ENCODE measurements at places on chromosomes 6 and 20.
A peak's percentile ranks its signal among the peaks of the same experiment; 100 is the strongest.

GRCh38 chr6:5087389-5087788 lies 2.2 kb downstream of the PPP1R3G start:
- DNase-seq = no peak

GRCh38 chr20:31560746-31561598 lies 44.1 kb upstream of the ID1 start:
- DNase-seq = no peak

- no peak for DNase-seq
These were observed 86.3 kb upstream of the PMEPA1 start for GRCh38 chr20:57795977-57796560.

DNA sequence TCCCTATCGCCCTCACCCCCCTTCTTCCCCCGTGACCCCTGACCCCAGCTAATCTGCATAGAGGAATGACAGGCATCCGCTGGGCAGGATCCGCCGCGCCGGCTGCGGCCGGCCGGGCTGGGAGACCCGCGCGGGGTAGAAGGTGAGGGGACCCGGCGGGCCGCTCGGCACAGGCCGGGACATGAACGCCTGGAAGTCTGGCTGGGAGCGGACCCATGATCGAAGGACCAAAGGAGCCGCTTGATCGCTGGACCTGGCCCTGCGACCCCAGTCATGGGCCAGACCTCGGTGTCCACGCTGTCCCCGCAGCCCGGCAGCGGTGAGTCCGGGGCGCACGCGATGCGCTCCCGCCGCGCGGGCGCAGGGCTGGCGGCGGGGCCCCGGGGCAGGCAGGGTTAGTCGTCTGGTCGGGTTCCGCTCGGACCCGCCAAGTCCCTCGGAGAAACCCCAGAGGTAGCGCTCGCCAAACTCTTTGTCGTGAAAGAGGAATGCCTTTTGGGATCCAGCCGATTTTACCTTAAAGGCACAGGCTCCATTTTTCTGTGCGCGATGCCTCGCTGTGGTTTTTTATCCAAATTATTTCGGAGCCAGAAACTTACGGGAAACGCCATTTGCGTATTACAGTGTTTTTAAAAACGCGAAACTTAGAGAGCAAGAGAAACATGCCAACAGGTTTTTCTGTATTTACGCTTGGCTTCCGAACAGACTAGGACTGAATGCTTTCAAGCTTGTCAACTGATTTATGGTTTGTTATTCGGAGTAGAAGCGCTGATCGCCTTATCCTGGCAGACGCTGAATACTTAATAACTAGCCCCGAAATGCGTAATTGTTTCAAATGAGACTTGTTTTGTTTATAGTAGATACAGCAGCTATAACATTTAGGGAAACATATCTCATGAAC lies at the start of gene PHACTR2:
TSS of gene PHACTR2 (plus strand) at position 75 of the 901 bp plus-strand sequence. CDS start at position 274, 199 bp downstream.
- no peak for DNase-seq

- DNase-seq = no peak
These were observed 41.2 kb upstream of the ASIP start for GRCh38 chr20:34200023-34200422.

DNA sequence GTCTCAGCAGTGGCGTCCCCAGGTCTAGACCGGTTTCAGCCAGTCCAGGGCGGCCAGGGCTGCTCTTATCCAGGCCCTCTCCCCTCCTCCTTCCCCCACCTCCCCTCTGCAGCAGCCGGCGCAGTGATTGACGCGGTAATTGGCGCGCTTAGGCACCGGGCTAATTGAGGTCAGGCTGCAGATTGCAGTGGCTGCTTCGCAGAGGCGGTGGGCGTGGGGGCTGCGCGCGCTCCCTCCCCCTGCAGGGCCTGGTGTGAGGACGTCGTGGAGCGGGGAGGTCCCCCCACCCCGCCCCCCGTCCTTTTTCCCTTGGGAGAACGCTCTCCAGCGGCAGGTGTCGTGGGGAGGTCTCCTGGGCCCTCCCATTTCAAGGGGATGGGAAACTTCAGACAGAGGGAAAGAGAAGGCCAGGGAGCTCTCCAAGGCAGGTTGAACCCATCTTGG lies 70.4 kb upstream of the BLCAP start:
- DNase-seq = peak; percentile 83

DNA sequence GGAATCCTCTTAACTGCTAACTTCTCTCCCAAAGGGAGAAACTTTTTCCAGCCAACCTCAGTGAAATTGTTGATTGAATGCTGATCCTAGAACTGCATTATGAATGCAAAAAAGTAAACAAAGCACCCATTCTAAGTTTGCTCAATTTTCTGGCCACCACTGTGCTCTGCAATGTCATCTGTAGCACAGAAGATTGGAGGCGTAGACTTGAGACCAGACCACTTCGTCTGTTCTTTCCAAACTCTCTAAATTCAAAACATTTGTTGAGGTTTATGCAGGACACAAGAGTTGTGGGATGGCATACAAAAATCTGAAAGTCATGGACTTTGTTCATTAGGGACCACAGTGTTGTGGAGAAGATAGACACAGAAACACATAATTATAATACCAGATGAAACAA lies 11.1 kb upstream of the TSPYL1 start:
- DNase-seq = no peak

GRCh38 chr6:131831392-131831791 lies 23.6 kb downstream of the ENPP1 start:
- DNase-seq = no peak

DNA sequence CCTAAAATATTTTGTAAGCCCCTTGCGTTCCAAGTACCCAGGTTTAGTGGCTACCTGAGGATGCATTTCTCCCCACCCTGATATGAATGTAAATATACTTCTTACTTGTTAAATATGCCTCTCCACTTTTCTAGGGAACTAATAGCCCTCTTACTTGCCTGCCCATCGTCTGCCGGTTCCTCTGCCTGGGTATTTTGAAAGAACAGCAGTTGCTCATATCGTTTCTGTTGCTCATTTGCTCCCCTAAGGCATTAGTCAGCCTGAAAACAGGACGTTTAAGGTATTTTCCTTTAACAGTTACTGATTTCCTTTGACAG lies 141.3 kb upstream of the CARMIL1 start:
- no peak for DNase-seq

DNA sequence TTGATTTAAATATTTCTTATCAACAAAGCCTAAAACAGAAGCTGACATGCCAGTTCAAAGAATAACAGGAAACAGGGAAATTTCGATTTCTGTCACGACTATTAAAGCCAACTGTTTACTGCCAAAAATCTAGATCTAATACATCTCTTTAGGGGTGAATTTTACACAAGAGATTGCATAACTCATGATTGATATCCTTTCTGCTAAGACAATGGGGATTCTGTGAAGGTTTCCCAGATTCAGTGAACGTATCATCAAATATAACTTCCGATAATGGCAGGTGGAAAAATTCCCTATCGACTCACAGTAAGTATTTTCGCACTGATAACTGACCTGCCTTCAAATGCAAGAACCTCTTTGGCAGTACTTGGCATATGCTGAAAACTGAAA lies 42.9 kb downstream of the NHSL1 start:
- no peak for DNase-seq

DNA sequence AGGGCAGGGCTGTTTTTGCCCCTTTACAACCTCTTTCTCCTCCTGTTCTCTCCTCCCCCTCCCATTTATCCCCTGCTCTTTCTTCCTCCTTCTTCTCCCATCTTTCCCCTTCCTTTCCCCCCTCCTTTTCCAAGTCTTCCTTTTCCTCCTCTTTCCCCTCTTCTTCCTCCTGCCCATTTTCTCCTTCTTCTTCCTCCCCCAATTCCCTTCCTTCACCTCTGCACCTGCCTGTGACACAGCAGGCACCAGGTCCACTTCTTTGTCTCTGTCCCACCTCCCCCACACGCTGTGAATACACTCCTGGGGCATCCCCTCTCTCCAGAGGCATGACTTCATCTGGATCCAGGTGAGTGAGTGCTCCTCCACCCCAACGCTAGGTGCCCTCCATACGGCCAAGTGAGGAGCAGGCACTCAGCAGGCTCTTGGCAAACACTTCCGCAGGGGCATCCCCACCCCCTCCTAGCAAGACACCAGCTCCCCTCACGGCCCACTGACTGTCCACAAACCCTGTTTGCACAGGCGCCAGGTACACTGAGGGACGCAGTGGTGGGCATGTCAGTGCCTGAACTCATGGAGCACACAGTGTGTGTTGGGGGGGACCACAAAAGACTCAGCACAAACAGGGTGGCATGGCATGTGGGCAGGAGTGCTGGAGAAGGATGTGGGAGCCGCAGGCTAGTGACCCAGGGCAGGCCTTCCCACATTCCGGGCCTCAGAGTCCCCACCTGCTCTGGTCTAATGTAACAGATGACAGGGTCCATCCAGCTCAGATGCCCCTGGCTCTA lies 10.7 kb upstream of the TLDC2 start:
- DNase-seq = no peak

DNA sequence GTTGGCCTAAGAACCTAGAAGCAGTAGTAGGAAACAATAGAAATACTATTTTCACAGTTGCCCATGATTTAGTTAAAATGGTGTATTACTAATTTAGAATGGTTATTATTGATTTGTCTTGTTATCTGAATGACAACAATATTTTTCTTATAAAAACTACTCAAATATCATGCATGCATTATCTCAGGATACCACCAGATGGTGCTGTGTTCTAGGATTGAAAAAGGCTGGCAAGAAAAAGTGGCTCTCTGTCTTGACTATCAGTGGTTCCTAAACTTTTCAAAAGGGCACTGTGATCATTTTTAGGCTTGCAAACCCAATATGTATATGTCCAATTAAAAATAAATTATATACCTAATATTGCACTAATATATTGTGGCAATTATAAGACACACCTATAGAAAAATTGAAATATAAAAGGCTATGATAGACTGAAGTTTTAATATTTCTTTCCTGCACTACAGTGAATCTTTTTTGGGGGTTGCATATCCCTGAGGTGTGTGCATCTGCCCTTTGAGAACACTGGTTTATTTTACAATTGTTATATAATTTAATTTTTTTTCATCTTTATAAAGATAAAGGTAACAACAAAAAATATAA lies 131.7 kb upstream of the MLIP start:
- DNase-seq = peak; percentile 12

DNA sequence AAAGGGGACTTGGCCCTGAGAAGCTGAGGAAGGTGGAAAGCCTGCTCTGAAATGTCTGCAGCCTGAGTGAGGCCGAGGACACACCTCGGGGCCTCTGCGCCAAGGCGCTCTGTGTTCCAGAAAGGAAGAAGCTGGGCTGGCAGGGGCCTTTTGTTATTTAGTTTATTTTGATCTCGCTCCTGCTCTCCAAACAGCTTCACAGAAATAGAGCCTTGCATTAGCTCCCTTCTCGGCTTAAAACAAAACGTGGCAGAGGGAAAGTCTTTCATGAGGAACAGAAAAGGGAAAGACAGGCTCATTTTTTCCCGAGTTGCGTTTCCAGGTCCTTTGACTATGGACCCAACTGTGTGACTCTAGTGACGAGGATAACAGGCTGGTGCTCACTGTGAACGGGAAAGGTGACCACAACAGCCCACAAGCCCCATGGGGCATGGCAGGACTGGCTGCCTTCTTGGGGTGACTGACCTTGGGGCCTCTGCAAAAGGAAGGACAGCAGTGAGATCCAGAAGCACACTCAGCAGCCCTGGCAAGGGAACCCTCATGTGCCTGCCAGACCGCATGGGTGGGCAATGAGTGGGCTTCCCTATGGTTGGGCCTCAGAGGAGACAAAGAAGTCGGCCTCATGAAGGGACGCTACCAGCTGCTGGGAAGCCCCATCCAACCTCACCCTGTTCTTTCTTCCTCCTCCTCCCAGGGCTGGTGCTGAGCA lies 18.7 kb downstream of the LEMD2 start:
- DNase-seq = no peak

GRCh38 chr6:24053057-24053456 lies 73.0 kb upstream of the NRSN1 start:
- DNase-seq = no peak

DNA sequence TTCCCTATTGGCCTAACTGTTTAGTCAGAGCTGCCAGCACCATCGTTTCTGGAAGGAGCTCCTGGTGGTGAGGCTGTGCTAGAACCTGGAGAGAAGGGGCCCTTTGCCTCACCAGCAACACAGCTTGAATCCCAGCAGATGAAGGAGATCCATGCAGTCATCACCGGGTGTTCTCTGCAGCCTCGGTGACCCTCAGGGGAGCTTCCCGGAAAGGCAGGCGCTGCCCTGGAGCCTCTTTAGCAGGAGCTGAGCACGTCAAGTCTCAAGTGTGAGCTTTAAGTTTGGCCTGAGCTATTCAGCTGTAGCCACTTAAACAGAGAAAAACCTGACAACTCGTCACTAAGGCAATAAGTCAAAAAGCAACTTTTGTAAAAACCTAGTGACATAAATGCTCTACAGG lies 181.2 kb upstream of the FOXQ1 start:
- no peak for DNase-seq

DNA sequence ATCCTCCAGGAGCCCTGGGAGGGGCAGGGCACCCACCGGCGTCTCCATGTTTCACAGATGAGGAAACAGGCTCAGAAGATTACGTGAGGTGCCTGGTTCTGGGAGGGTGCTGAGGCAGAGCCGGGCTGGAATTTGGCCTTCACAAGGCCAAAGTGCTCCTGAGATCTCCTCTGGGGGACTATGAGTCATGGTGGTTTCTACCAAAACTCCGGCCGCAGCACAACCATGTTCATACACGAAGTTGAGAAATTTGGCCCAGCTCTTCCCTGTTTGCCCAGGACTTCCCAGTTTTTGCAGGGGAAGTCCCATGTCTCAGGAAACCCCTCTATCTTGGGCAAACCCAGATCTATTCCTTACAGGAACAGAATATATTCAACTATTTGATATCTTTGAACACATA lies 172.9 kb upstream of the CDYL start:
- DNase-seq = no peak

- DNase-seq = no peak
These were observed 20.0 kb upstream of the LBP start for GRCh38 chr20:38326309-38326708.

DNA sequence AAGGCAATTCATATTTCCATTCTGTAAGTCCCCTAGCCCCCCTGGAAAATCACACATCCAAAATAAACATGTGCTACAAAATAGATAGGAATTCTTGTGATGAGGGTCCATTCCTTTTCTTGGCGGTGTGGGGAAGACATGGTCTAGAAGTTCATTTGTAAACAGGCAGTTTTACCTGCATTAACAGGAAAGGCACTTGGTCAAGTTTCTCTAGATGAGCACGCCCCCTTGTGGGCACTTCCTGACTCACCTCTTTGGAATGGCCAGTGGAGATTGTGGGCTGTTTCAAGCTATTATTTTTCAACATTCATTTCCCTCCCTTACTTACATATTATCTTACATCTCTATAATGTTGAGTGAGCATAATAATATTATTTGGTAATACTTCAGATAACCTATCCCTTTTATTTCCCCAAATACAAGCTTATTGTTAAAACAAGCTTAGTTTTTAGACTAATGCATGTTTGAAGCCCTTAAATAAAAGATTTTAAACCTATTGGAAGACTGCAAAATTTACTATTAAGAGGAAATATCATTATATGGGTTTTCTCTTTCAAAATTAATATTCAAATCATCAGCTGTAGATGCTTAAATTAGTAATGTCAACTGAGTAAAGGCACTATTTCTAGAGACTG lies 92.1 kb downstream of the TASP1 start:
- peak; percentile 63 for DNase-seq

- DNase-seq = no peak
These were observed 348.8 kb upstream of the SPTLC3 start for GRCh38 chr20:12659942-12660341.

- DNase-seq = peak; percentile 16
These were observed 55.2 kb upstream of the RREB1 start for GRCh38 chr6:7052443-7053011.

- DNase-seq = peak; percentile 60
These were observed 23.9 kb downstream of the MAP7 start for GRCh38 chr6:136526196-136526930.

All from NCI-H1694 (cell line).